ENCODE measurements at places on chromosomes 5 and 9.

DNA sequence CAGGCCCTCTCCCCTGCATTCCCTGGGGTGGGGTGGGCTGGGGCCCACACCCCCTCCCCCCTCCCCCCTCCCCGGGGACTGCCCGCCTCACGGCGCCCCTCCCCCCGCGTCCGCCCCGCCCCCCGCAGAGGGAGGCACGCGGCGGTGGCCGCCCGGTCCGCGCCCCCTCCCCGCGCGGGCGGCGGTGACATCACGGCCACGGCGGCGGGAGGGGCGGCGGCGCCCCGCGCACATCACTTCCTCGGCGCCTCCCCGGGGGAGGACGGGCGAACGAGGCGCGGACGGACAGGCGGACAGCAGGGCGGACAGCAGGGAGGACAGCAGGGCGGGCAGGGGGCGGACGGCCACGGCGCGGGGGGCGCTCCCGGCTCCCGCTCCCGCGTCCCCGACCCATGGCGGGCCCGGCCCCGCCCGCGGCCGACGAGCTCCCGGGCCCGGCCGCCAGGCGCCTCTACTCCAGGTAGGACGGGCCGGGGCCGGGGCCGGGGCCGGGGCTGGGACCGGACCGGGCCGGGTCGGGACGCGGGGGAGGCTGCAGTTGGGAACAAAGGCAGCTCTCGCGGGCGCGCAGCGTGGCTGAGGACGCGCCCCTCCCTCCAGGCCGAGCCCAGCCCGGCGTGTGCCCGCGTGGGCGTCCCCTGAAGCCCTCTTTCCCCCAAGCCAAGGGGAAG is at the start of gene GPSM1:
TSS of gene GPSM1 (plus strand) at position 236 of the 671 bp plus-strand sequence. CDS start at position 393, 157 bp downstream.
- DNase-seq, result peak; percentile 37

GRCh38 chr5:98205691-98206461 is 567.6 kb upstream of the RGMB start:
- DNase-seq, result no peak

DNA sequence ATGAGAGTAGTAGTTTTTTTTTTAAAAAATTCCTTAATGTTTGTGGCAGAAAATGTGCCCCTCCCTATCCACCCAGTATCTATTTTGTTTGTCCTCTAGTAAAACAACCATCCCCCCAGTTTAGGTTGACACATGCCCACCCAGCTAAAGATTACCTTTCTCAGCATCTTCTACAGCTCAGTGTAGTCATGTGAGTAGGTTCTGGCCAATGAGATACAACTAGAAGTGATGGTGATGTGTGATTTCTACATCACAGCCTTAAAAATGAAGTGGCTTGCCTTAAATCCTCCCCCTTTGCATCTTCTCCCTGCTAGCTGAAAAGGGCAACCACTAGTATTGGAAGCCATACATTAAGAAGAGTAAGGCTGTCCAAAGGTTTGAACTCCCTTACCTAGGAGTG is 14.9 kb downstream of the CHD1 start:
- DNase-seq, result no peak

DNA sequence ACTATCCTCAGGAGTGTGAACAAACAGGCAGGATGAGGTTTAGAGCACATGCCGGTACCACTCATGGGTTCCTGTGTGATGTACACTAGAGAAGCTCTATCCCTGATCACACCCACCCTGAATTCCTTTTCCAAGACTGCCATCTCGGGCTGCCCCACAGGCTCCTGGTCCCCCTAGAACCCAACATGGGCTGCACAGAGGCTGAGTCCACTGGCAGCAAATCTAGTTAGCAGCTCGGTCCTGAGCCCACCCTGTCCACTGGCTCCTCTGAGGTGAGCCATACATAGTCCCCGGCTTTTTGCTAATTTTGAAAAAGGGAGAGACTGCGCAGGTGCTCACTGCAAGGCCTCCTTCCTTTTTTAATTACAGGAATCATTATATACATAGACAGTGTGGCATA is 227.0 kb downstream of the FSTL4 start:
- no peak for DNase-seq

DNA sequence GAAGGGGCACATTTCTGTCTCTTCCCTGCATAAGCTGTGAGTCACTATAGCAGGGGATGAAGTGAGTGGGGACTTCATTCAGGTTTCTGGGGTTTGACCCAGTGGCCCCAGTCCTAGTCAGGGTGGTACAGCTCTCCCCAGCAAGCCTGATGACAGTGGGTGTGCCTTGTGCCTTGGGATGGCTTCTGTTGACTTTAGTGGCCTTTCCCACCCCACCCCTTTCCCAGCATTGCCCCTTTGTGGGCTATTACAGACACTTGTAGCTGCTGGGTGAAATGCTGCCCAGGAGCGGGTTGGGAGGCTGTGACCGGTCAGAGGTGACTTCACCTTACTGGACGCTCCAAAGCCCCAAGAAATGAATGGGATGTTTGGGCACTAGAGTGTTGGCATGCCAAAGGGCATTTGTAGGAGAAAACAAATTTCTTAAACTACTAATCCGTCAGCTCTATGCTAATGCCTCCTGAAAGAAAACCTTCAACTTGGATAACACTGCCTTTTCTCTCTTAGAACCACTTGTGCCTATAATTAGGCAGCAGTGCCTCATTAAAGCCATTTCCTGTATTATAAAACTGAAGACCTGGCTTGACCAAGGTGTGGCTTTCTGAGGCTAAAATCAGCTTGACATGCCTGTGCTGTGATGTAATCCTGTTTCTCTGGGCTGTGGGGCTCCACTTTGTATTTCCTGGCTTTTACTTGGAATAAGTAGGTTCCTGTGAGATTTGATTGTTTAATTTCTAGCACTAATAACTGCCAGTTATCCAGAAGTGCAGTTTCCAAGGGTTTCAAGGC is 119.0 kb upstream of the SLC25A48 start:
- no peak for DNase-seq

GRCh38 chr5:146238973-146239372 is 35.6 kb downstream of the RBM27 start:
- no peak for DNase-seq

DNA sequence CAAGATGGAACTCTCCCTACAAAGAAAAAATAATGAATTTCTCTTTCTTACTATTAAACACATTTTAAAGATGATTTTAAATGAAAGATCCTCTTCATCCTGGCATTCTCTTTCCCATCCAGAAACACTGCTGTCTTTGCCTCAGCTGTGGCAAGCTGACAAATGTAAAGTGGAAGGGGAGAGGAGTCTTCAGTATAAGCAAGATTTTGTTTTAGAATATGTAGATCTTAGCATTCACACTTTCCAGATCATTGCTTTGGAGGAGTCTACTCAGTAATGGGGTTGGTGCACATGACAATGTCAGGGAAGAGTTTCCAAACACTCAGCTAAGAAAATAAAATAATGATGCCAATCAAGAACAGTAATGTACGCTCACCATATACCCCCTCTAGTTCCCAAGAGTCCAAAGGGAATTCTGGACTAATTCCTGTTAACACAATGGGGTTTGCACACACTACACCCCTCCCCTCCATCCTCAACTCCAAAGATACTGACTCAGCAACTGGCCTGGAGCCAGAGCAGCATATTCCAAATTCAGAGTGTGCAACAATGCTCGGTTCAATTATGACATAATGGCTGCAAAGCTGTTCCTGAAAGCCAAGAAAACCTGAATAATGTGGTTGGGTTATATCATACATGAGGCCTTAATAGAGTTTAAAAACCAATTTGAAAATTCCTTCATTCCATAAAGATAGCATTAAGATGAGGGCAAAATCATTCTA is 4.6 kb downstream of the C5orf63 start:
- no peak for DNase-seq

GRCh38 chr5:80220245-80220897 is 35.5 kb downstream of the SERINC5 start:
- no peak for DNase-seq

DNA sequence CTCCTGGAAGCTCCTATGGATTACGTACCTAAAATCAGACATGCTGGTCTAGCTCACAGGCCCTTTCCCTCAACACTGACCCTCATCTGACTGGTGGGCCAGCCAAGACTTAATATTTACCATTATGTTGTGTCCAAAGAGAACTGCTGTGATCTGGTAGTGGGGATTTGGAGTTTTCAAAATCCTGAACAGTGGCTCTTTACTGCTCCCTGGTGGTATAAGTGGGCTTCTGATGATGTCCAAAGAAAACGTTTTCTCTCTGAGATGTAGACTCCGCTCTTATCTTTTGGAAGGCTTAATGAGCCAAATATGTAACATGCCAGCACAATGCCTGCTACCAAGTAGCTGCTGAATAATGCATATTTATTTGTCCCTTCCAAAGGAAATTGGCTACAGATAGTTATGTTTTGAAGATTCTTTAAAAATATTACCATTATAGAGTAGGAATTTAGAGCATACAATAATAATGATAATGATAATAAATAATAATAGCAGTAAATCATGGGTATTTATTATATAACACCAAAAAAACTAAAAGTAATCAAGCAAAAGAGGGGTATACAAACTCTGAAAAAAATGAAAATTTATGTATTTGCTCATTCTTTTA is 406.6 kb upstream of the TNC start:
- peak; percentile 3 for DNase-seq

DNA sequence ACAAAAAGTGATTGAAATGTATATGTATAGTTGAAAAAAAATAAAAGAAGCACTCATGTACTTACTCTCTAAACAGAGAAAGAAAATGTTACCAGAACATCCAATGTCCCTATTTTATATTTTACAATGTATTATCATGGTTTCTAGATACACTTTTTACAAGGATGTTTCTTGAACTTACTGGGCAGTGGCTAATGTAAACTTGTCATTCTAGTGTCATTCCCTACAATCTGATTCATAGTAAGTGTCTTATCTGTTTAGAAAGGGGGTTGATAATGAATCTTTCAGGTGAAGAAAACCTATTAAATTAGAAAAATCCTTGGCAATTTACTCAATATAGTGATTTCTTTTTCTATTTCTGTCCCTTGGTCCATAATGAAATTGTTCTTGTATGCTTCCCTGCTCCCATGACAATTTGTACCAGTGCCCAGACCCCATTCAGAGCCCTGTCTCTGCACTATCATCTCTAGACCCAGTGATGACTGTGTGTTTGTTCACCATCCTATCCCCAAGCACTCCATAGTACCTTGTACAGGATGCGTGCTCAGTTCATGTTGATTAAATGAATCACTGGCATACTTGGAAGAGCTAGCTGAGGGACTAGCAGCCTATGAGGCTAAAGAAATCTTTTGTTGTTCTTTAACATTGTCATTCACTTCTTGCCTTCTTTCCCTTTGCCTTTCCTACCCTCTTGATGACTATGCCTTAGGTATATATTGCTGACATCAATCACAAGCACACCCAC is 101.2 kb downstream of the HMHB1 start:
- DNase-seq, result no peak

GRCh38 chr5:16856531-16856930 is 79.6 kb downstream of the MYO10 start:
- no peak for DNase-seq

GRCh38 chr5:94360382-94361130 is 257.8 kb downstream of the KIAA0825 start:
- no peak for DNase-seq

DNA sequence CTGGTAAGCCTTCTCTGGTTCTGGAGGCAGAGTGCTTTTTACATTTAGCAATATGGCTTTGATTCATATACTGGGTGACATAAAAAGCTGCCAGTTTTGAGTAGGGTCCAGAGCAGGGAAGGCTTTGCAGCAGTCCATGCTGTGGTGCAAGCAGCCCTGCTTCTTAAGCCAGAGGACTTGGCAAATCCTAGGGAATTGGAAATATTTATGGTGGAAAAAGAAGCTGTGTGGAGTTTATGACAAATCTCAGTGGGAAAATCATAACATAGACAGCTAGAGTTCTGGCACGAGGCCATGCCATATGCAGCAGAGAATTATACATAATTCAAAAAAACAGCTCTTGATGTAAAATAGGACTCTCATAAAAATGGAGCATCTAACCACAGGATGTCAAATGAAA is 536.4 kb downstream of the RASEF start:
- no peak for DNase-seq

GRCh38 chr9:134405527-134405926 is 79.3 kb downstream of the RXRA start:
- DNase-seq, result no peak

DNA sequence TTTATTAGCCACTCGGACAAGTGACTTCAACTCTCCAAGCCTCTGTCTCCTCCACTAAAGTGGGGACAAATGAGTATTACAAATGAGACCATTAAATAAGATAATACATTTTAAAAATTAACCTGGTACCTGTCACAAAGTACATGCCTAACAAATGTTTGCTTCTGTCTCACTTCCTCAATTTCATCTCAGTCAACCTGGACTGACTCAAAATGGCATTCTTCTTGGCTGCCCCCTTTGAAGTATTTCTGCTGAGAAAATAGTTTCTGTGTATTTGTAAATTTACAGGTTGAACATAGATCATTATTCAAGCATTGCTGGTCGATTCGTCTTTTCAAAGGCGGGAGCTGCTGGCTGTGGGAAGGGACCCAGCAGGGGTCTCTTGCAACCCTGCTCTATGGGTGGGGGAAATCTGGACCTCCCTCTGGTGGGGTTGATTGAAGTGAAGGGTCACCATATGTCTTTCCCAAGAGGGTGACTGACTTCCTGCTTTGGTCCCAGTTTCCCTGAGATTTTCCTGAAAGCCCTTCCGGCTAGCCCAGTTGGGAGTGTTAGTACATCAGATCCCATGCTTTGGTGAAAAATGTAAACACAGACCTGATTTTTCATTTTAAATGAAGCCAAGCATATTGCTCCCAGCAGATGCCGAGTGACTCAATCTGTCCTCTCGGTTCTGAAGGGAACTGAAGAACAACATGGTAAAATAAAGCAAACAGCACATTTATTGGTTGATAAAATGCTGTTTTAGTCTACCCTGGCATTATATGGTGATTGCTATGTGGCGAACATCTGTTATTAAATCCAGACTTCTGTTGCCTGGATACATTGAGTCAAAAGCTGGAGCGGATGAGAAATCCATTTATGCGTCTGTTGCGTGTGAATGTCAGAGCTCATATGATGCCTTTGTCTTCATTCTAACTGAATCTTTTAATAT is 73.0 kb downstream of the KCNIP1 start:
- DNase-seq, result no peak

GRCh38 chr5:168254013-168254693 is 37.3 kb upstream of the WWC1 start:
- DNase-seq, result no peak

- no peak for DNase-seq
These were observed 353.3 kb downstream of the GADD45G start for GRCh38 chr9:89958086-89958485.

- DNase-seq, result no peak
These were observed 319.8 kb downstream of the SEMA5A start for GRCh38 chr5:9226016-9226536.

DNA sequence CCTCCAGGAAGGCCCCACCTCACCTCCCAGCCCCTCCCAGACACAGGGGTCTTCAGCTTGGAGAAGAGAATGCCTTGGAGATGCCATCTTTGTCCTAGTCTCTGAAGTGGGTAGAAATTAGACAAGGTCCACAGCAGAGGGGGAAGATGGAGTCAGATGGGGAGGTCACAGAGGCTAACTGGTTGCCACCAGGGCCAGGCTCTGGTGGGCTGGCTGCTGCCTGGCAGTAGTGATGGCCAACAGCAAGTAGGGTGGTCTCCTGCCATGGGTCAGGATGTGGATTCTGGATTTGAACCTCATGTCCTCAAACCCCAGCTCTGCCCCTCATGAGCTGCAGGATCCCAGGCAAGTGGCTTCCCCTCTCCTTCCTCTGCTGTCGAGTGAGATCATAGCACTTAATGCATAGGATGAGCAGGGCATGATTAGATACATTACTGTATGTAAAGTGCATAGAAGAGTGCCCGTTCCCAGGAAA is 38.7 kb upstream of the NEK6 start:
- no peak for DNase-seq

GRCh38 chr5:91928754-91929521 is 545.8 kb upstream of the ARRDC3 start:
- DNase-seq, result no peak
